ENCODE measurements at places on chromosomes 6 and 20.

- DNase-seq: no peak
These were observed 8.5 kb downstream of the NDUFAF4 start for GRCh38 chr6:96889146-96889545.

DNA sequence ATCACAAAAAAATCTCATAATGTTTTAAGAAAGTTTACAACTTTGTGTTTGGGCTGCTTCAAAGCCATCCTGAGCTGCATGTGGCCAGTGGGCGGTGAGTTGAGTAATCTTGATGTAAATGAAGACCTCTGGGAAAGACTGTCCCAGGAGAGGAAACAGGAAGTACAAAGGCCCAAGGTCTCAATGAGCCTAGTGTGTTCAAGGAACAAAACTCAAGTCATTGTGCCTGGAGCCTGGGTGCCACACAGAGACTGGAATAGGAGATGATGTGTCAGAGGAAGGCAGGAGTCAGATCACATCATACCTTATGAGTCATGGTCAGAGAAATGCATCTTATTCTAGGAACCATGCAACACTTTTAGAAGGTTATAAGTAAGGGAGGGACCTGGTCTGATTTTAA is 51.5 kb downstream of the COL19A1 start:
- DNase-seq: peak; percentile 12

- DNase-seq: no peak
These were observed 400.6 kb upstream of the RNF217 start for GRCh38 chr6:124561635-124562130.

DNA sequence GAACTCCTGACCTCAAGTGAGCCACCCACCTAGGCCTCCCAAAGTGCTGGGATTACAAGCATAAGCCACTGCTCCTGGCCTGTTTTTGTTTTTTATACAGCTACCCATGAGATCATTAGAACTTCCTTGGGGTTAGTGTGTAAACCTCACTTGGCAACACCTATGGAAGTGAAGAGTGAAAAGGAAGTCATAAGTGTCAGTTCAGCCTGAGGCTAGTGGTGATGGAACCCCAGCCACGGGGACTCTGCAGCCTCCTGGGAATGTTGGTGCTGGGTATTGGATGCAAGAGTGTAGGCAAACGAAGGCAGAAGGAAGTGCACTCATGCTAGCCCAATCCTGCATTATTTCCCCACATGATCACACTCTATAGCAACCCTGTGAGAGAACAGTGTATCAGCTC is 33.6 kb upstream of the FUCA2 start:
- no peak for DNase-seq

DNA sequence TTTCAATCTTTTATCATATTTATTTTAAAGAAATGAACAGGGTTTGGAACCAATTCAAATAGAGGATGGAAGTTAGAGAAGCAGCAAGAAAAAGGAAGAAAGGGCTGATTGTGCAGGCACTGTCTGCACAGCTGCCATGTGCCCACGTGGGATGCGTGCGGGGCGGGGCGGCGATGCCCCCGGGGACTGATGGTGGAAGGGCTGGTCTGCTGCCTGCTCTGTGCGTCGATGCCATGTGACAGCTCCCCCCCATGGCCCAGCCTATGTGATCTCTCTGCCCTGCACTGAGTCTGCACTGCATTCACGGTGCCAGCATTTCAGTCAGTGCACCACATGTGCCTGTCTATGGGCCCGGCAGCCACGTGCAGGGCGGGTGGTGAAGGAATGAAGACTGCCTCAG is 96.4 kb downstream of the IRF4 start:
- no peak for DNase-seq

DNA sequence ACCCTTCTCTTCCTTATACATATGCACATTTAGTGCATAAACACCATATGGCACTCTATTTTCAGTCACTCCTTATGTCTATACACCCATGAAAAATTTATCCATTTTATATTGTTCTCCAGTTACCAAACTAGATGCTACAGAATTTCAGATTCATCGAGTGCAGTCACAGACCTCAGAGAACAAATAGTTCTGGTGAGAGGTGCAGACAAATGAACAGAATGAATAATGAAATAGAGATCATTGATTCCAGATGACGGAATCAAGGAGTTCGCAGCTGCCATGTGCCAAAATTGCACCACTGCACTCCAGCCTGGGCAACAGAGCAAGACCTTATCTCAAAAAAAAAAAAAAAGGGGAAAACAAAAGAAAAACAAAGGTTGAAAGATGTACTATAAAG is 214.8 kb upstream of the CEP162 start:
- no peak for DNase-seq

- DNase-seq: no peak
These were observed 8.5 kb upstream of the SIRT5 start for GRCh38 chr6:13565921-13566320.

DNA sequence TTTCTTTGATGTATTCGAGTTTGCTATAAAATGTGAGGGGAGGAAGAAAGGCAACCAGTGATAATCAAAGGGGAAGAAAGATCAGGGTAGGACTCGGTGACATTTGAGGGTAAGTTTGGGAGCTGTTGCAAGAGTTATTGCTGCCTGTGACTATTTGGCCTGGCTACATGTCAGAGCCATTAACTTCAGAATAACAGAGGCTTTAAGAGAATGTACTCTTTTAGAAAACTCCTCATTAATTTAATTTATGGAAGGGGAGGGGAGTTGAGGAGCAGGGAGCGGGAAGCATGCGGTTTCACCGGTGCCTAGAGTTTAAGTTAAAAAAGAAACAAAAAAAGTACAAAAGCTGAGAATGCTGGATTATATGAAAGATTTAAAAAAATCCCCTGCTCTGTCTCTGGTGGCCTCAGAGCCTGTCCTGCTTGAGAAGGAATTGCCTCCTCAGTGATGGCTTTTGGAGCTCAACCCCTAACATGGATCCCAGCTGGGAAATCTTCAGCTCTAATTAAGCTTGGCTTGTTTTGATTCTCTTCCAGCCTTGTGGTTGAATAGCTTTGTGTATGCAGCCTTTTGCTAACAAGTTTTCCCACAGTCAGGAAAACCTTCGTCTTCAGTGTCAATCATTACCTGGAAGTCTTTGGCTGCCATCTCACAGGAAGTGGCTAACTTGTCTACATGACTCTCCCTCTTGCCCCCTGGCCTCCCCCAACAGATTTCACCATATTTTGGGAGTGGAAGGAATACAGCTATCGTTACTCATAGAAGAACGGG is 238.2 kb downstream of the SOX4 start:
- no peak for DNase-seq

GRCh38 chr6:45901767-45902650 is 113.7 kb downstream of the CLIC5 start:
- DNase-seq: no peak

GRCh38 chr6:111361648-111362047 is 121.4 kb downstream of the REV3L start:
- DNase-seq: no peak

GRCh38 chr6:133707456-133707855 is 181.5 kb upstream of the TCF21 start:
- no peak for DNase-seq

Measured in stimulated activated CD4-positive, alpha-beta T cell treated with anti-CD3 and anti-CD28 coated beads, Interleukin-15, amount 100 ng/mL, for 48 hours (primary cell).